Stimulated activated naive CD8-positive, alpha-beta T cell treated with anti-CD3 and anti-CD28 coated beads, Interleukin-15, amount 100 ng/mL, for 72 hours (primary cell): ENCODE measurements at places on chromosomes 3 and 15.
A peak's percentile ranks its signal among the peaks of the same experiment; 100 is the strongest.

- no peak for DNase-seq
Measured at GRCh38 chr15:60593170-60593478, 114.2 kb upstream of the ICE2 start.

DNA sequence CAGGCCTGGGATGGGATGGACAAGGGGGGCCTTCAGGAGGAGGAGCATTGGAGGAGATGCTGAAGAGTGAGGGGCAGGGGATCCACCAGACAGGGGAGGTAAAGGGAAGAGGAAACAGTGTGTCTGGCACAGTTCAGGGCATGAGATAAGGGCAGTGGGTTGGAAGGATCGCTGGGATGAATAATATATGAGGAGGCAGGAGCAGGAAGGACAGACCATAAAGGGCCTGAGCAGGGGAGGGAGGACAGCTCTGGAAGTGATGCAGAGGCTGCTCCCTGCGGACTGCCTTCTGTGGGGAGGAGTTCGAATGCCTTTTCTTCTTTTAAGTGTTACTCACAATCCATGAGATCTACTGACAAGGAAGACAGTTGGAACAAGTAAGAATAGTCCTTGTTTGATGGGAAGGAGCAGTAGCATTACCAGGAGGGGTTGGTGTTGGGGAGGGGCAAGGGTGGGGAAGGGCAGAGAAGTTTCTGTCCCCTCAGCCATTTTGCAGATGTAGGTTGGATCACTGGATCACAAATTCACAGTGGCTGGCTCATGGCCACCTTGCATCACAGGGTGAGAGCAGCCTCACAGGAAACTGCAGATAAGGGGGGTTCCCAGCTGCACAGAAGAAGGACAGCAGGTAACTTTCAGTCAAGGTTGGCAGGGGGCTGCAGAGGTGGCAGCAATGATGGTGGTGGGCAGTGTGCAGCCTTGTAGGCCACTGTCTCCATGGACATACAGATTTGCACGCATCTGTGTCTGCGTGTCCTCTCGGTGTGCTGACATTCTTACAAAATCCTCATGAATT, 91.9 kb upstream of the SNRPN start:
- no peak for DNase-seq

- DNase-seq: no peak
Measured at GRCh38 chr3:94811836-94812235, 749.0 kb downstream of the NSUN3 start.

GRCh38 chr15:50558012-50558411, 11.5 kb upstream of the USP50 start:
- no peak for DNase-seq

DNA sequence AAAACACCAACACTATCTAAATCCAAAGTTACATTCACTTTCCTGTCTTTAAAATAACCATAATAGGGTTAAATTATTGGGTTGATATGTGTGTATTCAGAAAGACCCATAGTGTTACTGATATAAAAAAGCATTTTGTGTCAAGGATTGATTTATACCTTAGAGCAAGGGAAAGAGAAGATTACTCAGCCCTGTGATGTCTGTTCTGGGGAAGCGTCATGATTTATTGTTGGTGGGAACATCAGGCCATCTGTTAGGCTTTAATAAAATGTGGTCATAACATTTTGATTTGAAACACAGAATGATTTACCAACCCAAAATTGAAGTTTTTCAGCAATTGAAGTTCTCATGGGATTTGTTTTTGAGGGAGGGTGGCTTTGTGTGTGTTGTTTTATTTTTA, 33.2 kb downstream of the SIDT1 start:
- DNase-seq: no peak

- DNase-seq: no peak
Measured at GRCh38 chr3:169998668-169999131, 32.1 kb downstream of the SEC62 start.

DNA sequence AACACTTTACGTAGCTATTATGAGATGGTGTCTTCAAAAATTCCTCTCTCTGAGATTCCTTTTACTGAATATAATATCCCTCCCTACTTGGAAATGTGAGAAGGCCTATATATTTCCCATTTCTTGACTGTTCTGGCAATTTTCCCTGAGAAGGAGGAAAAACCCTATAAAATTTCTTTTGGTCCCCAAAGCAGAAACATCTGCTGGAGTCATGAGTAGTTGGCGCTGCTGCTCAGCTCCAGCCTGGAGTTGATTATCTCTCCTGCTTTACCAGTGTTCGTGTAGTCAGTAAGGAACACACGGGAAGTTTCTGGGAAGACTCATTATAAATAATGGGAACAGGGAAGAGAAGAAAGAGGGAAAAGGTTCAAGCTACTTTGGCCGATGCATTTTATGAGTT, 680.1 kb downstream of the EPHA3 start:
- DNase-seq: no peak

DNA sequence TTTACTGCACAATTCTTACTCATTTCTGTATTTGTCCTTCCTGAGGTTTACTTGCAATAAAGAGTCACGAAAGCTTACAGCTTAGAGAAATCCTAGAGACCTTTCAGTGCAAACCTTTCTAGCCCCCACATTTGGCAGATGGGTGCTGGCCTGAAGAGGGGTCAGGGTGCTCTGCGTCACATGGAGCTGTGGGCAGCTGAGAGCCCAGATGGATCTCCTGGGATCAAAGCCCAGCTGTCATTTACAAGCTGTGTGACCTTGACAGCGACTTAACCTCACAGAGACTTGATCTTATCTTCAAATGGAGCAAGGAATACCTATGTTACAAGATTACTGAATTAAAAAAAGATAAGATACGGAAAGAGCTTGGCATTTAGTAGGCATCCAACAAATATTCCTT, 24.0 kb upstream of the RAF1 start:
- DNase-seq: no peak

DNA sequence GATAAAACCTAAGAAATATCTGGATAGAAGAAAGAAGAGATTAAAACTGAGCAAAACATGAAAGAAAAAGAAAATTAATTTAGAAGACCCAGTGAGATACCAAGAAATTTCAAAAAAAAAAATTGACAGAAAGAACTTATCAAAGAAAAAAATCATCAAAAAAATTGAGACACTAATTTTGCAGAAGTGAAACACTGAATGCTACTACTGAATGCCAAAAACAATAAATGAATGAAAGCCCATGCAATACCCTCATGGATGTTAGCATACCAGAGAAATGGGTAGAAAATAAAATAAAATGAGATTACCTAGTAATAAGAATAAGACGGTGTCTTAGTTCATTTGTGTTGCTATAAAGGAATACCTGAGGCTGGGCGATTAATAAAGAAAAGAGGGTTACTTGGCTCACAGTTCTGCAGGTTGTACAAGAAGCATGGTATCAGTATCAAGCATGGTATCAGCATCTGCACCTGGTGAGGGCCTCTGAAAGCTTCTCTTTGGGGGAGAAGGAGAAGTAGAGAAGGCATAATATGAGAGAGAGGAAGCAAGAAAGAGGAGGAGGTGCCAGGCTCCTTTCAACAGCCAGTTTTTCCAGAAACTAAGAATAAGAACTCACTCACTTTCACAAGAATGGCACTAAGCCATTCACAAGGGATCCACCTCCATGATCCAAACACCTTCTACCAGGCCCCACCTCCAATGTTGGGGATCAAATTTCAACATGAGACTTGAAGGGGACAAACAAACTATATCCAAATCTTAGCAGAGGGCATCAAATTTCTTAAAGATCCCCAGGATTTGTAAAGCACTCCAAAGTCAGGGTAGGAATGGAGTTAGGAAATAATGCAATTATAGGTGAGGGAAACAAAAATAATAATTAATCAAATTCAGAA, 73.2 kb downstream of the BTLA start:
- DNase-seq: no peak

- DNase-seq: no peak
Measured at GRCh38 chr3:143830786-143831185, 17.5 kb downstream of the SLC9A9 start.

- no peak for DNase-seq
Measured at GRCh38 chr3:121414924-121415323, 130.9 kb downstream of the POLQ start.

DNA sequence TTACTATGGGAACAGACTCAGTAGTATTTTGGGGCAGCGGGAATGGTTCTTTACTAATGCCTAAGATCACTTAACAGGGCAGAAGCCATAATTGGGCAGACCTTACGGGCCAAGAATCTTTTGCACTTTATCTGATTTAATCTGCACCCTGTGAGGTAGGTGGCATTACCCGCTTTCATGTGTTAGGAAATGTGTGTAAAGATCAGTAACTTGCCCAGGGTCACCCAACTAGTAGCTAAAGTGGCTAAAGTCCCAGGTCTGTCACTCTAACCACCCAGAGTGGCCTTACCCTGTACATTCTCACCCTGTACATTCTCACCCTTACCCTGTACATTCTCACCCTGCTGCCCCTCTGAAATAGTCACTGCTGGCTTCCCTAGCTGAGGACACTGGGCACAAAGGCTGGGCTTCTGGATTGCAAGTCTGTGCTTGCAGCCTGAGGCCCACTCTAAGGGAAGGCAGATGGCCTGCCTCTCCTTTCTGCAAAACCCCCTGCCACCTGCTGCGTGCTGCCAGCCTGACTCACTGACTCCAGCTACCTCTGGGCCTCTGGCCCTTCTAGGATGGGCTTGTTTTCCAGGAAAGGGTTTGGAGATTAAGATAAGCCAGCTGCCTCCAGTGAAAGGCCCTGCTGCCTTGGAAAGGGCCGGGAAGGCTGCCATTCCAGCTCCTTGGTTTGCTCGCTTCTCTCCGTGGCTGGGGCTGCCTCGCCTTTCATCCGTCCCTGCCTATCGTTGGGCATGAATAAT, 37.5 kb upstream of the MYZAP start:
- no peak for DNase-seq

DNA sequence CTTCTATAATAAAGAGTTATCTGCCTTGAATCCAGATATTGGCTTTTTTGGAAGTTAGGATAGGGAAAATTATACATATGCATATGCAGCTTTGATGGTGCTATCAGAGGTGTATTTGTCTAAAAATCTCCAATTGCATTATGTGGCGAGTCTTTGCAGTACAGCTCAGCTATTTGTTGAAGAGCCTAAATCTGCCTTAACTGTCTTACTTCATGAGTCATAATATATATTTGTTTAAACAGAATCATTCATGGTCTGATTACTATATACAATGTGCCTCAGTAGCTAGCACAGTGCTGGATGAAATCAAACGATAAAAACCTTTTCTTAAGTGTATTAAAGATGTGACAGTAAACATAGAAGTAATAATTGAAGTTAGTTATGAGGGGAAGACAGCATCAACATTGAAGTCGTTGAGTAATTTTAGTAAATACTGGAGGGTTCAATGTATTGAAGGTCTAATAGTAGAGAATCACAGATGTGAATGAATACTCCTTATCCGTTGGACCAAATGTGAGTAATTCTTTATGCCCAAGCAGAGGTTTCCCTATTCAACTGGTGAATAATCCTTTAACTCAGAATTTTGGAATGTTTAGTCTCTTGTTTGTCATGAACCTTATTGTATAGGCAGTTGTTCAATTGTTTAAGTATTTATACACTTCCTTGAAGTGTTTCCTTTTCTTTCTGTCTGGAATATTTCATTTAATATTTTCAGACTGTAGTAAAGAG, 74.8 kb upstream of the NAALADL2 start:
- no peak for DNase-seq

- no peak for DNase-seq
Measured at GRCh38 chr15:81411051-81411450, 37.0 kb upstream of the TMC3 start.

DNA sequence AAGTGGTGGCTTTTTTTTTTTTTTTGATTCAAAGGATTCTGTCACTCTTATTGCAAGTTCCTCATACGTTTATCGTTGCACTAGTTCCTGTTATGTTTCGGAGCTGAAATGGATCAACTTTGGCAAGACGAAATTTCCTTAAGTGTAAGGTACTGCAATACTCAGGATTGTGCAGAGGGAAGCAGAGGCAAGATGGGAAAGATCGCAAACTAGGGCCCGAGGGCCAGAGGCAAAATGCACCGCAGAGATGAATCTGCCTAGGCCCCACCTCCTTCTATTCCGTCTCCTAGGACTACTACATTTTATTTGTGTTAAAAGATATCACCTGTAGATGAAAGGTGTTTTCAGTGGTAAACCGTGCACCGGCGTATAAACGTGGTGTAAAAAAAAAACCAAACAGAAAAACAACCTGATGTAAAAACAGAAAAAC, 331 bp downstream of the RNU6-1 start:
- peak; percentile 54 for DNase-seq

- DNase-seq: no peak
Measured at GRCh38 chr15:71473751-71474150, 336.6 kb upstream of the NR2E3 start.

DNA sequence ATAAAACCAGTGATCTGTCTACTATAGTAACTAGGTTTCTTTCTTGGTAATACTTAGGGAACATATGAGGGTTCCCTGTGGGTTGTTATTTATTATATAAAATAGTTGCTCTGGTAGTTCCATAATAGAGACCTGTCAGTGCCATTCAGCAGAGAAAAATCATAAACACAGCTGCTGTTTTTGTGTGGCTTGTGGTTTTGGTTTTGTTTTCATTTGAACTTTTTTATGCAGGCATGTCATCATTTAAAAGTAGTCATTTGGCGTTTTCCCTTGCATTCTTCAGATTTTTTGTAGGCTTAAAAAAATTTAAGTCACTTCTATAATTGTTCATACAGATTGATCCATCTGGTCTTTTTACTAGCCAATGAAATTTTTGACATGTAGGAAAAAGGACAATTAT, 47.9 kb downstream of the PIK3CA start:
- DNase-seq: no peak

DNA sequence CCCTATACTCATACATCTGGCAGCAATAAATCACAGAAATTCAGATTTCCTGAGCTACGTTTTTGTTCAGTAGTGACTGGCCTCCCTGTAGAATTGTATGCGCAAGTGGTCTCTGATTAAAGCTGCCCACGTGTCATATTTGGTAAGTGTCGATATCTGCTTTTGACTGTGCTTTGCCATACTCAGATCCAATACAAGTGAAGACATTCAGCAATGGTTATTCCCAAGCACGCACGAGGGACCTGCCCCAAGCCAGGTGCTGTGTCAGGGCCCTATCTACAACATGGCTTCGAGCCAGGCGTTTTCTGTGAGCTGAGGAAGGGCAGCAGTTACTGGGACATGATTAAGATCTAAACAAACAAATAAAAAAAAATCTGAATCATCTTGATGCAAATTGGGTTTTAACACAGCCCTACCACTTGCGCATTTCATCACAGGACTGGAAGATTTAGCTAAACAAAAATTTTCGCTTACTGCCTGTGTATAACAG, 47.2 kb upstream of the ICE2 start:
- DNase-seq: no peak

- DNase-seq: no peak
Measured at GRCh38 chr3:158743664-158744566, 11.7 kb upstream of the RARRES1 start.

- no peak for DNase-seq
Measured at GRCh38 chr15:92617549-92618520, 37.7 kb downstream of the FAM174B start.

DNA sequence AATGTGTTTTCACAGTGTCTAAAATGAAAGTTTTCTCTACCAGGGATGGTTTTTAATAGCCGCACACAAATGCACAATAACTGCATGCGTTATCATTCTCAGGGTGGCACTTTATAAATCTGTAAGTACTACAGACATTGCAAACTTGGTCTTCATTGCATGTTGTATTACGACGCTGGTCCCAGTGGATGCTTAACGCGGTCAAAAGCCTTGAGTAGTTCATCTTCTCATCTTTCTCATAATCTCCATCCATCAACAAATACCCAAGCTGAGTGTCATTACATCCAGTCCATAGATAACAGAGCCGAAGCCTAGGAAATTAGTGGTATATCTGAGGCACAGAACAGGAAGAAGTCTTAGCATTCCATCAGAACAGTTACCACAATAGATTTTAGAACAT, 72.6 kb downstream of the USF3 start:
- DNase-seq: no peak

GRCh38 chr3:170641510-170642236, 55.8 kb upstream of the SLC7A14 start:
- DNase-seq: no peak

GRCh38 chr15:25624504-25625177, 185.8 kb upstream of the UBE3A start:
- DNase-seq: no peak
